ENCODE measurements at places on chromosomes 1 and 21.
A peak's percentile ranks its signal among the peaks of the same experiment; 100 is the strongest.

DNA sequence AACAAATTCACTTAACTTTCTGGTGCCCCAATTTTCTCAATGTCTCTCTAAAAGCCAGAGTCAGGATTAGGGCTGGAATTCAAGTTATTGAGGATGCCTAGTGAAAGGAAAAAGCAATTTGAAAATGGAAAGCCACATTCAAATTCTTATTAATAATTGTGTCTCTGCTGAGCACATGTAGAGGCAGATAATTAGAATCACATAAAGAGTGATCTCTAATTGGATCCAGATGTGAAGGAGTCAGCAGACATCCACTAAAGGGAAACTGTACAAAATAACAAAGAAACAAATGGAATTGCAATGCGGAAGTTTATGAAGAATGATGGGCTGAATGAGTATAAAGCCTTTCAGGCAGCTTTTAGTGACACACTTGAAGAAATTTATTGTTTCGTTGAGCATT, 482.6 kb downstream of the TTLL7 start:
- no peaks in the 10 kb centered on the region for H3K27me3 ChIP-seq
- no peak overlapping the region for H3K4me3 ChIP-seq
- H3K4me1 ChIP-seq, result peaks cover 30% of the 10 kb centered on the region

GRCh38 chr1:176374967-176375569, 87.9 kb upstream of the PAPPA2 start:
- H3K27me3 ChIP-seq, result peaks cover 6% of the 10 kb centered on the region
- H3K4me3 ChIP-seq, result no peak overlapping the region
- no peak overlapping the region for H3K27ac ChIP-seq
- DNase-seq, result peak; percentile 52

- H3K36me3 ChIP-seq, result peaks cover 8% of the 10 kb centered on the region
- no peak overlapping the region for H3K4me3 ChIP-seq
- no peaks in the 10 kb centered on the region for H3K27me3 ChIP-seq
- peak overlapping the region; percentile 43 for H3K27ac ChIP-seq
These were observed 276.2 kb downstream of the USP25 start for GRCh38 chr21:16005996-16006395.

DNA sequence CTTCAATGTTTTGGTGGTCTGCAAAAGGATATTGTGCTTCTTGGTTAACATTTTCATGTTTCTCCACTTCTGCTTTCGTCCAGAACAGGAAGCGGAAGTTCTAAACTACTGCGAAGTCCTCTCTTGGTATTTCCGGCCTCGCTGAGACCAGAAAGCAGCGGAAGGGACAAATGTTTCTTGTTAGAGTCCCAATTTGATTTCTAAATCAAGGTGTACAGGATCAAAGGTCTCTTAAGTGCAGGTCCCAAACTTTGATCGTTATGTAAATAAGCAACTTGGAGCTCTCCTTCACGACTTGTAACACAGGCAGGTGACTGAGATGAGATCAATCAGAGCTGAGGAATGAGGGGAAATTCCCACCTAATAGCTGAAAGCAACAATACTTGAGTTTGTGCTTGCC, 40.1 kb upstream of the HMCN1 start:
- no peaks in the 10 kb centered on the region for H3K27me3 ChIP-seq
- H3K4me3 ChIP-seq, result peak overlapping the region; percentile 6
- peaks cover 18% of the 10 kb centered on the region for H3K4me1 ChIP-seq
- no peak for DNase-seq
- H3K36me3 ChIP-seq, result no peaks in the 10 kb centered on the region
- H3K27ac ChIP-seq, result peak overlapping the region; percentile 80

GRCh38 chr1:94755675-94756074, 64.5 kb upstream of the SLC44A3 start:
- H3K27ac ChIP-seq, result peak overlapping the region; percentile 95
- no peak for DNase-seq
- peaks cover 8% of the 10 kb centered on the region for H3K36me3 ChIP-seq

- no peaks in the 10 kb centered on the region for H3K36me3 ChIP-seq
- peaks cover 52% of the 10 kb centered on the region for H3K4me1 ChIP-seq
- no peaks in the 10 kb centered on the region for H3K27me3 ChIP-seq
- no peak for DNase-seq
- no peak overlapping the region for H3K4me3 ChIP-seq
These were observed 116.9 kb downstream of the KCNK1 start for GRCh38 chr1:233730809-233731208.

- no peak overlapping the region for H3K27ac ChIP-seq
- peaks cover 81% of the 10 kb centered on the region for H3K27me3 ChIP-seq
- H3K4me3 ChIP-seq, result no peak overlapping the region
- no peaks in the 10 kb centered on the region for H3K36me3 ChIP-seq
These were observed 127.1 kb downstream of the PPIAL4G start for GRCh38 chr1:148355976-148356375.

DNA sequence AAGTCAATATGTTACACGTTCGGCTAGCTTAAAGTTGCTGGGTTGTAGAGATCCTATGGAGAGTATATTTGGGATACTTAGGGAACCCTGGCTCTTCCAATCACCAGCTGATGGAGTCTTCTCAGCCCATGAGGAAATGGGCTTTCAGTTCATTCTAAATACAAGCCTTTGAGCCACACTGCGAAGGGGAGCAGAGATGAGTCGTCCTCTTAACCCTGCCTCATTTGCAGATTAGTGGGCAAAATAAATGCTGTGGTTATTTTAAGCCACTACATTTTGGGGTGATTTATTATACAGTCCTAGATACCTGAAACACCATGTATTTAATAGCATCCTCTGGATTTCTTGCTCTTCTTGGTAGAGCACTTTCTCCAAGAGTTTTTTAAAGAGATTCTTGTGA, 19.0 kb upstream of the VCAM1 start:
- H3K27ac ChIP-seq, result no peak overlapping the region
- H3K4me1 ChIP-seq, result peaks cover 4% of the 10 kb centered on the region
- no peak for DNase-seq

- DNase-seq, result no peak
- no peaks in the 10 kb centered on the region for H3K36me3 ChIP-seq
- H3K4me1 ChIP-seq, result peaks cover 10% of the 10 kb centered on the region
- H3K27me3 ChIP-seq, result no peaks in the 10 kb centered on the region
- peak overlapping the region; percentile 21 for H3K27ac ChIP-seq
- no peak overlapping the region for H3K4me3 ChIP-seq
These were observed 135.2 kb downstream of the PSMG1 start for GRCh38 chr21:39048064-39048463.

DNA sequence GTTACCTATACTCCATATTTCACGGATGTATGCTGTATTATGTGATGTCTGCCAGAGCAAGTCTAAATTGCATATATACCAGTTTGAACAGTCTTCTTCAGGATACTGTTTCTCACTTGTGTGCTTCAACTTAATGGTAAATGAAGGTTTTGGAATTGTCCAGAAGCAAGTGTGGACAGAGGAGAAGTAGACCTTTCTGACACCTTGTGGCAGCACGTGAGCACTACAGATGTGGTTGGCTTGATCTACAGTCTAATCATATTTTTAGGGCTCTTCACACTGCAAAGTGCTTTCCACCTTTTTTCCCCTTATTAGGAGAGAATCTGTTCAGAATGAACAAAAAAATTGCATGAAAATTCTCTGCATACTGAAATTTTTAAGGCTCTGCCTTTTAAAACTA, 10.9 kb downstream of the MORC3 start:
- H3K4me3 ChIP-seq, result no peak overlapping the region
- H3K27ac ChIP-seq, result peak overlapping the region; percentile 11
- H3K4me1 ChIP-seq, result peaks cover 15% of the 10 kb centered on the region

DNA sequence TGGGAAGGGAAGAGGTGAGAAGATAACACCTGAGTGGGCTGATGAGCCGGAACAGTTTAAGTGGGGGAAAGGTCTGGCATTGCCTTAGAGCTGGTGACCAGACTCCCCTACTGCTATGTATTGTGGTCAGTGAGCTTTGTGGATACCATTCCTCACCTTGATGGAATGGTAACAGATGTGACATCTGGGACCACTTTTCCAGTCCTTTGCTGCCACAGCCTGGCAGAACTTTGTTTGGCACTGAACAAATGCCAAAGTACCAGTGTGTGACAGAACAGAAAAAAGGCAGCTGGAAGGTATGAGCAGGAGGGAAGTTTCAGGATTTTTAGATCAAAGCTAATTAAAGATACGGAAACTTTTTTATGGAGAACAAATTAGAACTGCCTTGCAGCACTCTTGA, 6.2 kb downstream of the MED8 start:
- H3K27ac ChIP-seq, result no peak overlapping the region
- H3K4me3 ChIP-seq, result no peak overlapping the region
- no peak for DNase-seq
- H3K4me1 ChIP-seq, result peaks cover 4% of the 10 kb centered on the region

DNA sequence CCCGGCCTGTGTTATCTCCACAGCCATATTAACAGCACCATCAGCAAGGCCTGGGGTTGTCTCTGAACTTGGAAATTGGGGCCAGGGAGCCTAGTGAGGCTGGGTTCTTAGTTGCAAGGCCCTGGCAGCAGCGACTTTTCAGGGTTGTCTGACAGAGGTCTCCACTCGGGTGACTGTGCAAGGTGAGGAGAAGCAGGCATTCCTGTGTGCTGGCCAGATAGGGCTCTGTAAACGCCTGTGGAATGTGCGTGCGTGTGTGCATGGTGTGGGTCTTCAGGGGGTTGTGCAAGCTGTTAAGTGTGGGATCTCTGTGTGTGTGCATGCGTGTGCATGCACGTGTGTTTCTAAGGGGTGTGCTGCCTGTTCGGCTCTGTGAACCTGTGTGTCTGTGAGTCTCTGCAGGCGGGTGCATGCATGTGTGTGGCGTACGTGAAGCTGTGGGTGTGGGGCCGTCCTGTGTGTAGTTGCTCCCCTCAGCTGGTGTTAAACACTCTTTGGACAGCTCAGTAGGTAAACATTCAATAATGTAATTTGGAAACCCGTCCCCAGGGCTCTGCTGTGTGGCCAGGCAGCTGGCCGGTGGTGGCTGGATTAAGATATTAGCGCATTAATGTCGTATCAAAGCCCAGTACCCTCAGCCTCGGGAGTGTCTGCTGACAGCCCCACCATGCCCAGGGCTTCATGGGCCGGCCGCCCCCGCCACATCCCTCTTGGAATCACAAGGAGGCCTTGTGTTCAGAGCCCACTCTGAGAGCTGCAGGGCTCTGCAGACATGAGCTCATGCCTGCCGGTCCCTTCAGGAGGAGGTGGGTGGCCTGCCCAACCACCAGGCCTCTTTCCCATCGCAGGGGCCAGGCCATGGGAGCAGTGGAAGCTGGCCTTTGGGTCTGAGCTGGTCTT, 189.9 kb downstream of the FOXD2 start:
- no peaks in the 10 kb centered on the region for H3K36me3 ChIP-seq
- H3K27me3 ChIP-seq, result peaks cover 57% of the 10 kb centered on the region
- no peak overlapping the region for H3K27ac ChIP-seq
- DNase-seq, result no peak
- H3K4me1 ChIP-seq, result peaks cover 8% of the 10 kb centered on the region

GRCh38 chr1:3685222-3685621, 32.9 kb downstream of the TP73 start:
- peaks cover 29% of the 10 kb centered on the region for H3K27me3 ChIP-seq
- H3K4me1 ChIP-seq, result peaks cover 18% of the 10 kb centered on the region
- peak overlapping the region; percentile 10 for H3K4me3 ChIP-seq
- peak overlapping the region; percentile 67 for H3K27ac ChIP-seq

DNA sequence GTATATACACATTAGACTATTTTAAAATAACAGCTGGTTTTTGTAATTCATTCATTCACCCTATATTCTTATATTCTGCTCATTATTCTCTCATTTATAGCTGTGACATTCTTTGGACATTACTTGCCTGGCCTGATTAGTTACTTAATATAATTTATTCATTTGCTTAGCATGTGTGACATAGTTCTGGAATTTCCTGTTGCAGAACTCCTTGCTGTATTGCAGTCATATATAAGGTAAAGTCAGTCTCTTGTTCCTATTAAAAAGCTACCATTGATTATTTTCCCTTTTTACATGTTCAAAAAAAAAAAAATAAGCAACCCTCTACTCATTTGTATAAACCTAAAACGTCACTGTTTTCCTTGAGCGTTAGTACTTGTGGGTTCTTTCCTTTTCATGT, 23.9 kb downstream of the GNAT2 start:
- H3K27ac ChIP-seq, result no peak overlapping the region
- H3K4me1 ChIP-seq, result peaks cover 10% of the 10 kb centered on the region
- DNase-seq, result no peak
- H3K36me3 ChIP-seq, result peaks cover 25% of the 10 kb centered on the region
- H3K4me3 ChIP-seq, result no peak overlapping the region

Data from mesothelial cell of epicardium (in vitro differentiated cells).